ENCODE measurements at places on chromosomes 12 and 14. TPM values are rescaled to one million over a fixed set of nuclear protein-coding genes. Genes with fewer than 3 reads are reported as not detected.

- H3K4me1 ChIP-seq = peaks cover 23% of the 10 kb centered on the region
- no peaks in the 10 kb centered on the region for H3K36me3 ChIP-seq
- DNase-seq = peak; percentile 50
- H3K27ac ChIP-seq = no peak overlapping the region
- no peak overlapping the region for H3K4me3 ChIP-seq
Measured at GRCh38 chr12:3160081-3160480, 82.9 kb downstream of the TSPAN9 start.

GRCh38 chr14:105912641-105913180 is 386.3 kb downstream of the TMEM121 start:
- H3K4me1 ChIP-seq = no peaks in the 10 kb centered on the region
- H3K27ac ChIP-seq = no peak overlapping the region
- no peaks in the 10 kb centered on the region for H3K27me3 ChIP-seq
- H3K4me3 ChIP-seq = no peak overlapping the region
- H3K36me3 ChIP-seq = no peaks in the 10 kb centered on the region
- no peak for DNase-seq

- peak overlapping the region; percentile 96 for H3K27ac ChIP-seq
- H3K4me3 ChIP-seq = no peak overlapping the region
Measured at GRCh38 chr12:69720750-69721149, 17.9 kb upstream of the RAB3IP start.

GRCh38 chr12:69837191-69837590 is 12.2 kb downstream of the MYRFL start:
- no peaks in the 10 kb centered on the region for H3K27me3 ChIP-seq
- peak; percentile 19 for DNase-seq
- no peaks in the 10 kb centered on the region for H3K4me1 ChIP-seq

DNA sequence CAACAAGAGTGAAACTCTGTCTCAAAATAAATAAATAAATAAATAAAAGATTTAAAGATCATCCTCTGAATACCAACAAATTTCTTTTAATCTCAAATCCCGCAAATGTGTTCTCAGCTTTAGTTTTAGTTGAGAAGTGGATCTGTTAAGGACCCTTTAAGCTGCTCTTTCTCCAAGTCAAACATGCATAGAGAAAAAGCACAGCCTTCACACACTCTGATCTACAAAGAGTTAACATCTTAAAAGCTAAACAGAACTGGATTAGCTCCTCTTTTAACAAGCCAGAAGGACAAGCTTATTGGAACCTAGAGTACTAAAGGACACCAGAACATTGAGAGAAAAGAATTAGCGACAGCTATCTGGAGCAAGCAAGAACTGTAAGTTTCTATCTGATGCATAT is at the start of gene RPGRIP1:
TSS of gene RPGRIP1 (plus strand) at position 301 of the 400 bp plus-strand sequence. CDS start 7,894 bp downstream, outside the sequence.
- no peak within 1 kb of the TSS for H3K27ac ChIP-seq
- DNase-seq = no peak
- no peak within 1 kb of the TSS for H3K4me3 ChIP-seq
- H3K36me3 ChIP-seq = no peaks in the 10 kb centered on the region
- H3K4me1 ChIP-seq = no peaks in the 10 kb centered on the region

- no peaks in the 10 kb centered on the region for H3K27me3 ChIP-seq
- DNase-seq = no peak
- H3K4me3 ChIP-seq = no peak overlapping the region
- peaks cover 5% of the 10 kb centered on the region for H3K4me1 ChIP-seq
Measured at GRCh38 chr12:132771126-132771838, 9.7 kb upstream of the ANKLE2 start.

Gene ADAM20
- total RNA-seq = 0.04 TPM

DNA sequence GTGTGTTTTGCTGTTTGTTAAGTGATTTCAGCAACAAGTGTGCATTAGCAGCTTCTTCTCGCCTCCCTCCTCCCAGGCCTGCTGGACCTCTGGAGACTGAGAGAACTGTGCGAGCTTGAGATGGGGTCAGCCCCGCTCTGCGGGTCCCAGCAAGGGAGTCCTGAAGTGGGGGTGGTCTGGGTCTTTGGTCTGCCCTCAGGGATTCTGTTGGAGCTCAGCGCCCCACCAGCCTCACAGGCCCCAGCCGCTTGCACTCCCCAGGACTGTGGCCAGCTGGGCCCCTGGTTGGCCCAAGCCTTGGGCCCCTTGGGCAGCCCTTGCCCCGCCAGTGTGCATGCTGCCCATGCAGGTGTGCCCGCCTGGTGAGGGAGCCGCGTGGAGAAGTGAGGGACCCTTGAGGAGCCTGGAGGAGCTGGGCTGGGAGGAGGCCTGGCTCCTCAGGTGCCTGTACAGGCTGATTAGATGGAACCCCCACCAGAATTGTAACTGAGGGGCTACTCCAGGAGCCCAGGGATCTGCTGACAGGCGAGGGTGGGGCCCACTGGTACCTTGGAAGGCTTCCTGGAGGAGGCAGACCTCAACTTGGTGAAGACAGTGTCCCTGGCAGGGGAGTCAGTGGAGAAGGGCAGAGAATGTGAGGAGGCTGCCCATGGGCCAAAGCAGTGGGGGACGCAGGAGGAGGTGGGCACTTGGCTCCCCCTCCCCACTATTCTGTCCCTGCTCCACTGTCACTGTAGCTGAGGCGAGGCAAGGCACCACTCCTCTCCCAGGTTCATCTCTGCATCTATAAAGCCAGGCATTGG is 56.7 kb downstream of the BEGAIN start:
- H3K36me3 ChIP-seq = no peaks in the 10 kb centered on the region
- no peak overlapping the region for H3K4me3 ChIP-seq
- no peaks in the 10 kb centered on the region for H3K27me3 ChIP-seq

Gene ALKBH2
- total RNA-seq = 46.6 TPM

Gene TOMM20L
- not detected for total RNA-seq

DNA sequence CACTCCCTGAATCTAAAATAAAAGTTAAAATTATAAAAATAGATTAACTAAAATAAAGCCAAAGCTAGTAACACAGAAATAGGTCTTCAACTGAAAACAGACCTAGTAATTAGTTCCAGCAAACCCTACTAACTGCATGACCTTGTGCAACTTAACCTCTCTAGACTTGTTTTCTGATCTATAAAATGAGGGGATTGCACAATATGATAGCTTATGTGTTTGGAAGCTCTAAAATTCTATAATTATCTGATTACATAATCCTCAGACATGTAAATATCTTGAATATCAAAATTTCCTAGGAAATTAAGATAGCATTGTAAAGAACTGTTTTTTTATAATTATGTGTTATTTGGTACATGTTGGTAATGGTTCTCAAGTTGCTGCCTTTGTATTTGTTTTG is 144.1 kb upstream of the GRIP1 start:
- no peaks in the 10 kb centered on the region for H3K36me3 ChIP-seq
- no peak overlapping the region for H3K4me3 ChIP-seq
- H3K27ac ChIP-seq = no peak overlapping the region
- DNase-seq = no peak
- no peaks in the 10 kb centered on the region for H3K27me3 ChIP-seq

DNA sequence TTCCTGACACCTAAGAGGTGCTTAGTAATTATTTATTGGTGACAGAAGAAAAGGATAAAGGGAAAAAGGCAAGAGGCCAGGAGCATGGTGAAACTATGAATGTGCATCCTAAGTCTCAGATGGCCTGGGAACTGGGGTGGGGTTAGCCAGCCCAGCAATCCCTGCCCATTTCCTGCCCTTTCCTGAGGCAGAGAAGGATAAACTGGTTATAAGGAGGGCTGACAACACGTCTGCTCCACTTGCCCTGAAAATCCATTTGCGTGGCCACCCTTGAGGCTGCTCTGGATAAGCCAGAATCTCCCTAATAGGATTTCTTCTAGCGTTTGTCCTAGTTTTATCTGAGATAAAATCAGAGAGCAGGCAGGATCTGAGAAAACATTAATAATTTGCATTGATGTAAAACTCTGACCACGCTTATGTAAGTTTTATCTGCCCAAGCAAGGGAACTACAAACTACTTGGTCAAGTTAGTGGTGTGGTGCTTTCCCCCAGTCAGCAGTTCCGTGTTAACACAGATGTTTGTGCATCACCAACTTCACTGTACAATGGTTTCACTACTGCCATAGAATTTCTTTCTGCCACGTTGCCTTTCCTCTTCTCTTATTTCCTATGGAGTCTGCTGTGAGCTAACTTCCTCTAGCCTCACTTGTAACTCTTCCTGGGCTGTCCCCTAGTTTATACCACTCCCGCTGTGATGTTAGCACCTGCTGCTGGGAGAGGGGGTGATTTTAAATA is 392.7 kb downstream of the RPS29 start:
- no peak overlapping the region for H3K4me3 ChIP-seq
- peaks cover 4% of the 10 kb centered on the region for H3K4me1 ChIP-seq
- DNase-seq = no peak
- H3K27ac ChIP-seq = no peak overlapping the region
- no peaks in the 10 kb centered on the region for H3K27me3 ChIP-seq
- H3K36me3 ChIP-seq = no peaks in the 10 kb centered on the region

DNA sequence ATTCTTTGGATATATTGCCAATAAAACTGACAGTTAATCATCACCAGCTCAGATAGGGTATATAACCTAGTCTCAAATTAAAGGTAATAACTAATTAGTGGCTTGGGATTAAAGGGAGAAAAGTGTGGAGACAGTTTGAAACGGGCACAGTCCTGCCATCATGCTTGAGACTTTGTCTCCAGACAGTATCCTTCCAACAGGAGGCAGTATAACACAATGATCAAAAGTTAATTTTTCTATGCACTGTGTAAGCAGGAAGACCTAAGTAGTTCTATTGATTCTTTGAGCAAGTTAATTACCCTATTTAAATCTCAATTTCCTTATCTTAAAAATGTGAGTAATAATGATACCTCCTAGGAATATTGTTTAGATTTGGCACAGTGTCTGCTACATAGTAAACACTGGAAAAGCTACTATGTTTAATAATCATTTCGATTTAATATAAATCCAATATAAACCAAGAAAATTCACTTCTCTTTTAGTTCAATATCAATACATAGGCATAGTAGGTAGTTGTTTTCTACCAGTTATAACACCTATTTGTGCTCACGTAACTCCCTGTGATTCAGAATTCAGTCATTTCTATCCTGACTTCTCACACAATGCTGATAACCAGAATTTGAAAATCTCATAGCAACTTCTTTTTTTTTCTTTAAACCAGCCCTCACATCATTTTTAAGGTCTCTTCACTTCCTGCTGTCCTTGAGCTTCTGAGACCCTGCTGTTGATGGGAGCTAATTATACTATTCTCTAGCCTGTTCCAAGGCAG is 53.7 kb downstream of the GALNT4 start:
- no peaks in the 10 kb centered on the region for H3K27me3 ChIP-seq
- H3K36me3 ChIP-seq = no peaks in the 10 kb centered on the region
- no peak overlapping the region for H3K4me3 ChIP-seq
- H3K27ac ChIP-seq = no peak overlapping the region
- H3K4me1 ChIP-seq = no peaks in the 10 kb centered on the region

GRCh38 chr12:95881331-95881955 is 22.7 kb downstream of the SNRPF start:
- H3K27ac ChIP-seq = no peak overlapping the region
- no peaks in the 10 kb centered on the region for H3K36me3 ChIP-seq
- DNase-seq = peak; percentile 25
- H3K27me3 ChIP-seq = no peaks in the 10 kb centered on the region
- H3K4me1 ChIP-seq = no peaks in the 10 kb centered on the region

GRCh38 chr12:12714276-12715021 is 2.7 kb upstream of the CDKN1B start:
- H3K36me3 ChIP-seq = peaks cover 7% of the 10 kb centered on the region
- H3K4me1 ChIP-seq = peaks cover 33% of the 10 kb centered on the region
- H3K4me3 ChIP-seq = no peak overlapping the region
- H3K27me3 ChIP-seq = no peaks in the 10 kb centered on the region
- no peak for DNase-seq
- peak overlapping the region; percentile 10 for H3K27ac ChIP-seq

- peak; percentile 54 for DNase-seq
- H3K27ac ChIP-seq = no peak overlapping the region
- peaks cover 3% of the 10 kb centered on the region for H3K4me1 ChIP-seq
- no peaks in the 10 kb centered on the region for H3K27me3 ChIP-seq
Measured at GRCh38 chr12:68495336-68496070, 115.2 kb upstream of the RAP1B start.

GRCh38 chr14:98914942-98915341 is 357.1 kb downstream of the BCL11B start:
- no peak overlapping the region for H3K4me3 ChIP-seq
- H3K27ac ChIP-seq = no peak overlapping the region
- H3K27me3 ChIP-seq = no peaks in the 10 kb centered on the region
- peaks cover 8% of the 10 kb centered on the region for H3K4me1 ChIP-seq
- DNase-seq = no peak
- no peaks in the 10 kb centered on the region for H3K36me3 ChIP-seq

- H3K36me3 ChIP-seq = peaks cover 25% of the 10 kb centered on the region
- peak; percentile 73 for DNase-seq
- peak overlapping the region; percentile 12 for H3K4me3 ChIP-seq
- H3K27me3 ChIP-seq = no peaks in the 10 kb centered on the region
- peak overlapping the region; percentile 93 for H3K27ac ChIP-seq
Measured at GRCh38 chr14:52061390-52061789, 7.5 kb downstream of the NID2 start.

DNA sequence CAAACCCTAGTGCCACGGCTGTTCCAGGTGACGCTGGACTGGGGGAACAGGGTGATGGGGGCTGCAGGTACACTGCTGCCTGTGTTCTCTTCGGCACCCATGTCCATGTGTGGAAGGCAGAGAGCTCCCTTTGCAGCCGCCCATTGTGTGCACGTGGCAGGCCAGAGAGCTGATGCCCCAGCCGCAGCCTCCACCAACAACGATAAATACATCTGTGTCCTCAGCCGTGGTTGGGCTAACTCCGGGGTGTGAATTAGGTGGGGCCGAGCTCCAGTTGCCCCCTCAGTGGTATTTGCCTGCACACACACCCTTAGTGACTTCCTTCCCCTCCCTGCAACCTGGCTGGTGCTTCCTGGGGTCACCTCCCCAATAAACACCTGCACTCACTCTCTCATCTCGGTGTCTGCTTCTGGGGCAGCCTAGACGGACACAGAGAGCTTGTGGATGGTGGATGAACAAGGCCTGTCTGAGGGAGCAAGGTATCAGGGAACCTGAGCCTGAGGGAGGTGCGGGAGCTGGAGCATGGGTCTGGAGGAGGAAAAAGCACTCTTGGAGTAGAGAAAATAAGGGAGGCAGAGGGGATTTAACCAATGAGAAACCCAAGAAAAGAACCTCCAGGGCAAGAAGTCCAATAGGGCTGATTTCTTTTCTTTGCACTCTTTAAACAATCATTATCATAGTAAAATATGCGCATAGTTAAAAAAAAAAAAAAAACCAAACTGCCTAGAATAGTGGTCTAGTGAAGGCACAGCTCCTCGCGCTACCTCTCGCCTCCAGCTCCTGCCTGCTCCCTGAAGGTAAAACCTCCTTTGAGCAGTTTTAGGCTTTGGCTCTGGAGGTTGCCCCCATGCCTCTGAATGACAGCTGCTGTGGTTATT is 112.6 kb downstream of the ZNF664 start:
- no peak for DNase-seq
- H3K27me3 ChIP-seq = no peaks in the 10 kb centered on the region
- H3K4me1 ChIP-seq = no peaks in the 10 kb centered on the region
- H3K4me3 ChIP-seq = no peak overlapping the region

GRCh38 chr14:99944241-99944651 is 121.0 kb upstream of the EVL start:
- peaks cover 7% of the 10 kb centered on the region for H3K27me3 ChIP-seq
- H3K36me3 ChIP-seq = no peaks in the 10 kb centered on the region
- no peak overlapping the region for H3K4me3 ChIP-seq

Gene TNFAIP2
- 0.99 TPM for total RNA-seq

Measured in cardiac muscle cell (in vitro differentiated cells and primary cell).